Central memory CD8-positive, alpha-beta T cell (primary cell): ENCODE measurements at places on chromosomes 4 and X.

DNA sequence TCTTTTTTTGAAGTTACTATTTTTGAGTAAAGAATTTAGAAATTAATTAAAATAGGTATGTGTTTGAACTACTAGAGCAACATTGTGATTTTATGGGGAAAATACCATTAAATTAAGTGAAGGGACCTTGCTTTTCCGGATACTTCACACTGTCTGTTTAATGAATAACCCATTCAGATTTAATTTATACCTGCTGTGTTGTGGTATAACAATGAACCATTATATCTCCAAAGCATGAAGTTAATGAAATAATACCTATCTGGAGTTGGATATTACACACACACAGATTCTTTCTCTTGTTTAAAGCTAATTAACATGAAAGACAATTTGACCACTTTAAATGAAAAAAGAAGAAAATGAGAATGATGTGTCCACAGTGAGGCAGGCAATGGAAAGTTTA is 195.0 kb upstream of the GPRIN3 start:
- DNase-seq = no peak

GRCh38 chrX:45850197-45850774 is 649.6 kb upstream of the DIPK2B start:
- DNase-seq = no peak

- DNase-seq = no peak
Measured at GRCh38 chrX:8122538-8122937, 48.5 kb downstream of the VCX2 start.

- DNase-seq = no peak
Measured at GRCh38 chr4:70619778-70620177, 8.8 kb upstream of the ENAM start.

DNA sequence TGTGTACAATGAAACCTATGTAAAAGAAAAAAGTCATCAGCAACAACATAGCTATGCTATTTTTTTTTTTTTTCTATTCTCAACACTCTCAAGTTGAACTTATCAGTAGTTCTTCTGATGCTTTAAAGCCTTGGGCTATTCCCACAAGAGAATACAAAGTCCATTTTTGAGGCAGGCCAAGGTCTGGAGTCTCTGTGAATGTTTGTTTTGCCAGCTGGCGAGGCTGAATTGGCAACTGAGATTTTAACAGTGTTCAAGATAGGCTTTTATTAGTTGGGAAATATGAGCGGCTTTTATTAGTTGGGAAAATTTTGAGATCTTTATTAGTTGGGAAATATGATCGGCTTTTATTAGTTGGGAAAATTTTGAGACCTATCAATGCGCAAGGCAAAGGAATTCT is 336.6 kb downstream of the SLITRK2 start:
- no peak for DNase-seq

- no peak for DNase-seq
Measured at GRCh38 chr4:158234671-158235070, 24.4 kb downstream of the TMEM144 start.

GRCh38 chr4:10456260-10456594 is 999 bp downstream of the ZNF518B start:
- no peak for DNase-seq

DNA sequence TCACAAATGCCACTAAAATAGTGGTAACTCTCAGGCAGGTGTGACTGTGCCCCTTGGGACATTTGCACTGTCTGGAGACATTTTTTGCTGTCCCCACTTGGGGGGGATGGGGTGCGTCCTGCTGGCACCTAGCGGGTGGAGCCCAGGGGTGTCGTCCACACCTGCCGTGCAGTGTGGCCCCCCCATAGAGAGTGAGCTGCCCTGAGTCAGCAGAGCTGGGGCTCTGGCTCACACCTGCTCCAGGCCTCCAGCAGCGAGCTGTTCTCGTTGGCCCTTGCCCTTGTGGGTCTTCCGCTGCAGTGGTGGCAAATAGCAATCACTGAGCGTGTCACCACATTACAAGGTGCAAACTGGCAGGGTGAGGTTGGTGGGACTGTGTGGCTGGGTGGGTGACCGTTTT is 64.6 kb downstream of the CLDN34 start:
- no peak for DNase-seq

DNA sequence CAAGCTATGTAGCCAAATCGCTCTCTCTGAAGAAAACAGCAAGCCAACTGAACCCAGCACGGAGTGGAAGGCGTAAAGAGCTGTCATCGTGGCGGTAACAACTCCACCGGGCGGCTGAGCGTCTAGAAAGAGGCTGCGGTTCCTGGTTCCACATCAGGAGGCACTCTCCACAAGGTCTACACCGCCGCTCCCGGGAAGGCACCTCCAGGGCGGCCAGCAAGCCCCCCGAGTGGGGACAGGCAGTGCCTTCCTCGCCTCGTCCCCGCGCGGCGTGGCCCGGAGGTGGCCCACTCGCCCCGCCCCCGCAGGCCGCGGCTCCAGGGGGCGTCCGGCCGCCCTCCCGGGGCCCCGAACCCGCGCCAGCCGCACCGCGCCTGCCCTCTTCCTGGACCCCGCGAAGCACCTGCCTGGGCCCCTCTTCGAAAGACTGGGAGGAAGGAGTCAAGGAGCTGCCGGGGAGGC is 755 bp downstream of the KLHL8 start:
- DNase-seq = no peak
